Liver (tissue), 10 donors: ENCODE measurements at places on chromosomes 1 and 21.

DNA sequence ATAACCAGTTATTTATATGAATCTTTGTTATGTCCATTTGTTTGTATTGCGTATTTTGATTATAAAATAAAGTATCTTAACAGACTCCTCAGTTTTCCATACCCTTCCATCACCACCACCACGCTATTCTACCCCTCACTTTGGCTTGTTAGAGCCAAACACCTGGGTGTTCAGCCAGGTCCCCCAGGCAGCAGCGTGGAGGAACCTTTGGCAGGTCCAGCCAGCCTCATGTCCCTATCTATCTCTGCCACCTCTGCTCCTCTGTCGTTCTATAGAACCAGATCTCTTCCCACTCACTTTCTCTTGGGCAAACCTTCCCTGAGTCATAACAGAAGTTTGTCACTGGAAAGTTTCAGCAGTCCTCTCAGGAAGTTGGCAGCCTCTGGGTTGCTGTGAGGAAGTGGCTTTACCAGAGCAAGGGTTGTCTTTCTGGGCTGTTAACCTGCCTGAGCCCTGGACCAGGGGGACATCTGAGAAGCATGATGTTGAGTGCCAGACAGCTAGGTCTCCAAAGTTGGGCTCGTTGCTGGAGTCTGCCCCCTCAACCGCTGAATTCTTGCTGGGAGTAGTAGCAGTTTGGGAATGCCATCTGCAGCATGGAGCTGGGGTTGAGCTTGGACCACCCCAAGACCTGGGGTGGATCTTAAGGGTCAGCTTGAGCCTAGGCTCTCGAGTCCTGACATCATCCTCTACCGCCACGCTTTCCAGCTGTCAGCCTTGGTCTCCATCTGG lies 996 bp upstream of the SH3BGRL3 start:
- no peak for DNase-seq

DNA sequence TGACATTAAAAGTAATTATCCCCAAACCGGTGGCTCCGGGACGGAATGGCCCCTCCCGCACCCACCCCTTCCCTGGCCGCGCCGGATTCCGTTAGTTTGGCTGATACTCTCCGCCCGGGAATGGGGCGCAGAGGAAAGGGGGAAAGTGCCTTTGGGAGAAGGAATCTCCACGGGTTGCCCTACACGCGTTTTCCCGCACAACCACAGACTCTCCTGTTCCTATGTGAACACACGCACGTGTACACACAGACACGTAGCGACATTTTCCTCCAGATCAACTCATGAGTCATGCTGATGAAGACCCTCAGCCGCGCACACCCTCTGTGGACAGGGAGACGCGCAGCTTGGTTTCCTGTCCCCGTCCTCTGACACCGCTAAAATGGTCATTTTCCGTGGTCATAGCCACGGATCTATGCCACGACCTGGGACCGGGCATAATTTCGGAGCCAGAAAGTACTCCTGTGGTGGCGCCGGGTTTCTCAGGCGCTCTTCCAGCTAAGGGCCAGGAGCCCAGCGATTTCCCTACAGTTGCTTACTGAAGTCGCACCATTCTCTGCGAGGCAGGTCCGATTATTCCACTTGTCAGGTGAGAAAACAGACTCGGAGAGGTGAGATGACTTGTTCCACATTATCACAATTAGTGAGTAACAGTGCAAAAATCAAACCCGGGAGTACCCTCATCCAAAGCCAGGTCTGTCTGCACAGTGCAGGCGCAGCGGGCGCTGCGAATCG lies 4.0 kb upstream of the DMRTA2 start:
- DNase-seq = no peak

DNA sequence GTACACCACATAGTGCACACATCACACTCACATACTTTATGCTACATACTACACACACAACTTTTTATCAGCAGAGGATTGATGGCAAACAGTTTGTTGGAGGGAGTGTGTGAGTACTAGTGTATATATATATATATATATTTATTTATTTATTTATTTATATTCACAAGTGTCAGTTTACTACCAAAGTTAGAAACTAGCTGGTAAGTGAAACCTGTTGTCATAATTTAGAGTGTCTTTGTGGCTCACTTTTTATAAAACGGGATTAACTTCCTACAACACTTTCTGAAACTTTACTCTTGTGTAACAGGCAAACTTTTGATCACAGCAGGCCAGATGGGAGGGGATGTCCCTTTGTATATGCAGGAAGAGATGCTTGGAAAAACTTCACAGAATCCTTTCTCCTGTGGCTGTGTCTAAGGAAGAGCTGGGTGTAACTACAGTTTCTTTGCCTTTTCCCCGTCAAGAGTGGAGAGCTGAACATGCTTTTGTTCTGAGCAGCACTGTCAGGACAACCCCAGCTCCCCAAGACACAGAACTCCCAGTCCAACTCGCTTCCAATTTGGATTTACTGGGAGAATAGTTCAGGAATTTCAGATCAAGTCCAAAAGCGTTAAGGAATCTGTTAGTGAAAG lies 1.9 kb upstream of the SAMD13 start:
- no peak for DNase-seq

GRCh38 chr1:18182398-18183160 lies 75.0 kb downstream of the IGSF21 start:
- no peak for DNase-seq

DNA sequence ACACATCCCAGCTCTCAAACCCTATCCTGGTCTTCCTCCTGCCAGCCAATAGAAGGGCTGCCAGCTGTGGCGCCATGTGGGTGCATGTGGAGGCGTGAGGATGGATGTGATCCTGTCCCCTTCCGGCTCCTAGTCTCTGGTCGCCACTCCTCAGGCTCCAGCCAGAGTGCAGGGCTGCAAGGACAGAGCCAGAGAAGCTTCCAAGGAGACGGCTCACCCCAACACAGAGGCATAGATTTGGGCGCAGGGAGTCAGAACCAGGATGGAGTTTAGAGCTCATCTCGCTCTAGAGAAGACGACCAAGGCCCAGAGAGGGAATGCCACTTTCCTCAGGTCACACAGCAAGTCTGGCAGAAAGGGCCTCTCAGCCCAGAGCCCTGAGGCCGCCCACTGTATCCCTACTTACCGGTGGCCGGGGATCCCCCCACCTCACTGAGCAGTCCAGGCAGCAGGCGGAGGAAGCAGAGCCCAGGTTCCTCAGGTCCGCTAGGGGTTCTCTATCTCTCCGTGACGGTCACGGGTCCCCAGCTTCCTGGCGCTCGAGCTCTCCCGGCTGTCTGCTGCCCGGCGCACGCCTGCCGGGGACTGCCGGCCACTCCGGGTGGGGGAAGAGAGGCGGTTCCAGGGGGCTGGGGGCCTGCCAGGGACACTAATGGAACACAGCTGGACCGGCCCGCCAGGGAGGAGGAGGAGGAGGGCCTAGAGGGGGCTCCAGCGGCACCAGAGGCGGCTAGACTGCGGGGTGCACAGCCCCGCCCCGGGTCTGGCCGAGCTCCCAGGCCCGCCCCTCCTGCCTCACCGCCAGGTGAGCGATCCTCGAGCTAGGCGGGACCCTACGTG lies at the start of gene COL16A1:
Gene COL16A1 (minus strand): TSS at position 587 of the 840 bp plus-strand sequence. CDS start 1,824 bp downstream, outside the sequence.
- DNase-seq = peak; percentile 37

- DNase-seq = no peak
Observed at GRCh38 chr1:63523738-63524137, 413 bp downstream of the EFCAB7 start.

DNA sequence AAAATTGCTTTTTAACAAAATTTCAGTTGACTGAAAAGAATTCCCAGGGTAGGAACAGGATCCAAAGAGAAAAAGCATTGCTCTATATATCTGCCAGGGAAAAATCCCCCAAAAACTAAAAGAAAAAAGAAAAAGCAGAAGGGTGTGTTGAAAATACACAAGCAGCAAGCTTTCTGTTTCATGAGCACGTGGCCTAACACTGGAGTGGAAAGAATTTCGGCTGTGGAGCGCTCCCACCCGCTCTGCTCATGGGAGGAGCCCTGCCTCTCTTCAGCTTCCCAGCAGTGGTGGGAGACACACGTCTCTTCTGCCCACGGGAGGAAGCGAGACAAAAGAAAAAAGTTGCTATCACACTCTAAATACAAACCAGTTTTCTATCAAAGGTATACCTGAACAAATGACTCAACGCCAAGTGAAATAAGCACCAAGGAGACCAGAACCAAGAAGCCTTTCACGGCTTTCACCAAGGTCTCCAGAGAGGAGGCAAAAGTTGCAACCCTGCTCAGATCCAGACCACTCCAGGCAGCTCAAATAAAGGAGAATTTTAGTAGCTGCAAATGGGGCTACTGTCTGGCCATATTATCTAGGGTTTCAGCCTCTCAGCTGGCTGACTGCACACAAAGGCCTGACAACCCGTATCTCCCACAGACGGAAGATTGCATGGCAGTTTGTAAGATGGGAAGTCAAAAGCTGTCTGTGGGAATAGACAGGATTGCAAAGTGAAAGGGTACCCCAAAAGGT lies 29.5 kb upstream of the ZNF496 start:
- no peak for DNase-seq

- no peak for DNase-seq
Observed at GRCh38 chr1:220219865-220220698, 52.2 kb downstream of the RAB3GAP2 start.

GRCh38 chr1:56081173-56081572 lies 498.2 kb downstream of the PLPP3 start:
- no peak for DNase-seq

- peak; percentile 35 for DNase-seq
Observed at GRCh38 chr1:155173478-155174323, at the start of gene TRIM46. TSS of gene TRIM46 (plus strand) at chr1:155173849. CDS start at chr1:155173967, 118 bp downstream.
